ENCODE measurements at places on chromosomes 6 and 20. TPM values are rescaled to one million over a fixed set of nuclear protein-coding genes. Genes with fewer than 3 reads are reported as not detected.

DNA sequence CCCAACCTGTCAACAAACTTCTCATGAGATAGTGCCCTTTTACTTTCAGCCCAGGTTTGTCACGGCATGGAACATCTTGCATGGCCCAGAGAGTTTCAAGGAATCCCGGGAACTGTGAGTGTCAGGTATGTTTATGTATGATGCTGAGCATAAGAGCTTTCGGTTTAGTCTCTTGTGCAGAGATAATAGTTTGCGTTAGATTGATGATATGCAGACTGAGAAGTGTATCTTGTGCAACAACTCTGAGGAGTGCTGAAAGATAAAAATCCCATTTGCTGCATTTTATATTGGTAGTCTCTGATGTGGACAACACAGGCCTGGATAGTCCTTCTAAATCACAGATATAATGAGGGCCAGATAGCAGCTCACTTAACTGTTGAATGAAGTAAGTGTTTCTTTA lies 99.0 kb downstream of the TBX18 start:
- no peak for DNase-seq

Gene B3GAT2
- total RNA-seq = 0.28 TPM

- no peak for DNase-seq
These were observed 52.9 kb upstream of the UNC93A start for GRCh38 chr6:167238146-167238693.

Gene SLC22A3
- 13.6 TPM for total RNA-seq

Gene FAM83B
- total RNA-seq = not detected

GRCh38 chr20:38205001-38205400 lies 39.9 kb upstream of the TGM2 start:
- DNase-seq = no peak

DNA sequence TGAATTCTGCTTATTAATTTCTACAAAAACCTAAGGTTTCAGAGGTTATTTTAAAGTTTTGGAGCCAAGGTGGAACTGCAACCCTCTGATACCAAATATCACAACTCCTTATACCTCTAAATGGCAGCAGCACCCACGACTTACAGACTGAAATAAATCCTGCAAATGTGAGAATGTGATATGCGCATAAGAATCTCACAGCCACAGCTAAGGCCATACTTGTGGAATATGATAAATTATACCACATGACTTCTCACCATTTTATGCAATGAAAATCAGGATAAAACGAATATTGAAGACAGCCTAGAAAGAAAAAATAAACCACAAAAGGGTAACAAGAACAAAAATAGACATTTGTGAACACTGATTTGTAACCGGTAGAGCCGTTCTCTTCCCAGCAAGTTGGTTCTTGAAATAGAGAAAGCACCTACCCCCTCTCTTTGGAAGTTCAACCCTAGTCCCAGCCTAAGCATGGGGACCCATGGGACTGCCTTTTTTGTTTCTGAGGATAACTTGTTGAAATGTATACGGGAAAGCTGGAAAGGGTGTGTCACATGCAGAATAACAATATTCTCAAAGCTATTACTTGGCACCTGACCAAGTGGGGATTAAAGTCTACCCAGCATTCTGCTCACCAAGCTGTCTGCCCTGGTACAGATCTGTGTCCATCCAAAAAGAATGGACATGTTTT lies 47.1 kb upstream of the MCM9 start:
- DNase-seq = no peak

Gene LHFPL5
- not detected for total RNA-seq

Gene FAM83C
- total RNA-seq = not detected

GRCh38 chr20:19947611-19948264 lies 69.4 kb upstream of the NAA20 start:
- no peak for DNase-seq

Gene C20orf173
- not detected for total RNA-seq
